ENCODE measurements at places on chromosomes 5 and 9.

DNA sequence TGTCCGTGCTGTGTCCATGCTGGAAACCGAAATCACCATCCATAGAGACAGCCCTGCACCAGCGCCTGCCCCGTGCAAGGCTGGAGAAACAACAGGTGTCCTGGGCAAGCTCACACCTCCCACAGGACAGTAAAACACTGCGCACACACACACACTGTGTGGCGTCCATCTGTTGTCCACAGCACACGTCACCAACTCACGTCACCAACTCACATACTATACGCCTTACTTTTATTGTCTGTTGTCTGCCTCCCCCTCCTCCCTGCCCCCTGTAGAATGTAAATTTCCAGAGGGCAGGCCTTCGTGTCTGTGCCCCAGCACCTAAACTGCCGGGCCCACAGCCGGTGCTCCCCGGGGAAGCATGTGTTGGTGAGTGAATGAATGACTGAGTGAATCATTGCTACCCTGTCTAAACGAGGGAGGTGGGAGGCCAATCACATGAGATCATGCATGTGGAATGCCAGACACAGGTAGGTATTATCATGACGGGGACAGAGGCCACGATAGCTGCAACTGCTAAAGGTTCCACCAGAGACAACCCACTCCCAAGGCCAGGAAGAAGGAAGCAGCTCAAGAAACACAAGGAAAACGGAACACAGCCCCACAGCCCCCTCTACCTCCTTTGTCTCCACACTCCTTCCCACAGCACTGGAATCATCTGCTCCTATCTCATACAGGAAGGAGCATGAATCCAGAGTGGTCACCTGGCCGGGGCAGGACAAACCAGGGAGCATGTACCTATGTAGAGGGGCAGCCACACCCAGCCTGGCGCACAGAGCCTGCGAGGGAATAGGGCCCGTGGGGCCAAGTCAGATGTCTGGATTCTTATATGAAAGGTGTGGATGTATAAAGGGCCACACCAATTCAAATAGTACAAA, 41.9 kb downstream of the STK10 start:
- DNase-seq, result peak; percentile 19

DNA sequence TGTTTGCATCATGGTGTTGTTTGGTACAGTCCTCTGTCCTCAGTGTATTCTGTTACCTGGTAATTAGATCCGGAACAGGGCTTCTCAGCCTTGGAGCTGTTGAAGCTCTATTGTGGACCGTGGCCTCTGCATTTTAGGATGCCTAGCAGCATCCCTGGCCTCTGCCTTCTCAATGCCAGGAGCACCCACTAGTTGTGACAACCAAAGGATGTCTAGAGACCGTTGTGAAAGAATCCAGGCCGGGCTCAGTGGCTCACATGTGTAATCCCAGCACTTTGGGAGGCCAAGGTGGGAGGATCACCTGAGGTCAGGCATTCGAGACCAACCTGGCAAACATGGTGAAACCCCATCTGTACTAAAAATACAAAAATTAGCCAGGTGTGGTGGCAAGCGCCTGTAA, 159.6 kb downstream of the CACNA1B start:
- DNase-seq, result no peak

DNA sequence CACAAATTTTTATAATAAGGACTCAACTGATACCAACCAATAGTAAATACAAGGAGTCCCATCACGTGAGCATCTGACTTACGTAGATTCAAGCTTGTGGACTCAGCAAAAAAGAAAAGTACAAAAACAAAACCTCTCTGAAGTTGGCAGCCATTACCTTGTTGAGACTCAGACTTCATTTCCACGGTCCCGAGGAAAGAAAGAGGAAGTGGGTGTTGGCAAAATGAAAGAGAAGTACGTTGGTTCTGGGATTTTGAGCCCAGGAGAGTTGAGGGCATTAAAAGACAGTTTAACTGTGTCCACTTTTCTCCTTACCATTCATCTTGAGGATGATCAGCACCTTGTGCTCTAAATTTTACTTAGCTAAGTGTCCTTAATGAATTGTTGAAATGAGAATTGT, 26.7 kb downstream of the NCBP1 start:
- no peak for DNase-seq

- DNase-seq, result no peak
Measured at GRCh38 chr9:92727716-92728700, 36.6 kb downstream of the BICD2 start.

- peak; percentile 80 for DNase-seq
Measured at GRCh38 chr5:59328709-59329296, 564.7 kb downstream of the PDE4D start.

DNA sequence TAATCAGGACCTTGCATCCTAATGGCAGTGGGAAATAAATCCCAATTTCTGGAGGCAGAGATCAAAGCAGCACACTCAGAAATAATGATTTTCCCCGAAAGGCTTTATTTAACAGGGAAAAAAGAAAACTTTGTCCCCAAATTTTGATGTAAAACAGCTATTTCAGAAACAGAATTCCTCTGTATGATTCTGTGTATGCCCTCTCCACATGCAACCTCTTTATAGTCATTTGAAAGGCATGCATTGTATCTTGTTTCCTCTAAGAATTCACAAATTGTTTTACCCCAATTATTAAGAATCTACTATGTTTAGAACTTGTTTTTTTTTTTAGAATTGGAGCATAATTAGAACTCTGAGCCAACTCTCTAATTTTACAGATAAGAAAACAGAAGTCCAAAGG, 2.7 kb upstream of the PTAR1 start:
- no peak for DNase-seq

- no peak for DNase-seq
Measured at GRCh38 chr5:162543437-162543836, 475.9 kb downstream of the GABRG2 start.

DNA sequence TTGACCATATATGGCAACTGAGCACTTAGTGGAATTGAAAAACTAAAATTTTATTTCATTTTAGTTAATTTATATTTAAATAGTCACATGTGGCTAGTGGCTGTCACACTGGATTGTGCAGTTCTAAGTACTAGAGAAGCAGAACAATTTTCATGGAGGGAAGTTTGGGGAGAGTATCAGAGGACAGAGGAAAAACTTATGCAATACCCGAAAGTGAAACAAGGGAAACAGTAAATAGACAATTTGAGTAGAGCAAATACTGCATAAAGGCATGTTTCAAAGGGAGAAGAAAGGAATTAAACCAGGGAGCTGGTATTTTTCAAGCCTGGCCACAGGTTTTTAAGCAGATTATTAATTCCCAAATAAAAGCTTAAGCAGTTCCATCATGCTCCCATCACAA, 590.5 kb upstream of the RORB start:
- no peak for DNase-seq

DNA sequence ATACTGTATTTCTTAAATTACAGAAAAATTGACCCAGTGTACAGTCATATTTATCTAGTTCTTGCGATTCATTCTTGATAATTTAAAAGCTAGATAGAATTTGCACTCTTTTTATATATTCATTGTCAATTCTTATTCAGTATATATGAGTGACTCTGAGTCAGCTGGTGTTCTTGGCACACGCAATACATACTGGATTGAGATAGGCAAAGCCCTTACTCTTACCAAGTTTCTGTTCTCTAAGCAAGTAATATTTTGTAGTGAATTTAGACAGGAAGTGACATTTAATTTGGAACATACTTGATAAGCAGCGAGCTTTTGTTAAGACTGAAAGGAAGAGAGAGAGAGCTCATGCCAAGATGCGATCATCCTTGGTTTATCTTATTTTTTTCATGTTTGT, 57.7 kb downstream of the GPBP1 start:
- DNase-seq, result no peak

GRCh38 chr9:94741866-94742265, 15.4 kb downstream of the AOPEP start:
- no peak for DNase-seq

- no peak for DNase-seq
Measured at GRCh38 chr5:175003531-175003930, 279.1 kb downstream of the MSX2 start.

- no peak for DNase-seq
Measured at GRCh38 chr5:44814761-44815160, 6.0 kb downstream of the MRPS30 start.

DNA sequence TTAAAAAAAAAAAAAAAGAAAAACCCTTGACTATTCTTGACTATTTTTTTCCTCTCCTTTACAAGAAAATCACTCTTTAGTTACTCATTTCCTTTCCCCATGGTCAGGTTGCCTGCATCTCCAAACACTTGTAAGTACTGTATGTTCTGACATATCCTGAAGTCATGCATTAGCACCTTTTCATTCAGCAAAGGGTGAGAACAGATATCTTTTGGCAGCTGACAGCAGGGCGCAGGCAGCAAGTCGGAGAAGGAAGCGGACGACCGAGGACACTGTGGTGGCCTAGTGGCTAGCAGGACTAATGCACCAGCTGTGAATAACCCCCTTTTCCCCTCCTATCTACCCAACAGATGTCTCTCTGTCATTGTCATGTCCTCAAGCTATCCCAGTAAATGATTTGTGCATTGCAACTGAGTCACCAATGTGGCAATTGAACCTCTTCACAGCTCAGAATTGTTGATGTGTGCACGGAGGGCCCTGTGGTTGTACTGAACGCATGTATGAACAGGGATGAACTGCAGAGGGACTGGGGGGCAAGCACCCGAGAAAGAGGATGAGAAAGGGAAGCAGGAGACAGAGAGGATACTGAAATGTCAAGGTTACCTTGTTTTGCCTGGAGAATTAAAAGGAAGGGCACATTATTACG, 996.0 kb upstream of the ARRDC3 start:
- peak; percentile 48 for DNase-seq

GRCh38 chr9:136687721-136688223, 515 bp upstream of the AGPAT2 start:
- DNase-seq, result no peak

GRCh38 chr9:38339087-38339486, 53.4 kb upstream of the ALDH1B1 start:
- DNase-seq, result peak; percentile 34

Data from ACHN (cell line).